CMK (cell line): ENCODE measurements at places on chromosomes 7 and 10.

DNA sequence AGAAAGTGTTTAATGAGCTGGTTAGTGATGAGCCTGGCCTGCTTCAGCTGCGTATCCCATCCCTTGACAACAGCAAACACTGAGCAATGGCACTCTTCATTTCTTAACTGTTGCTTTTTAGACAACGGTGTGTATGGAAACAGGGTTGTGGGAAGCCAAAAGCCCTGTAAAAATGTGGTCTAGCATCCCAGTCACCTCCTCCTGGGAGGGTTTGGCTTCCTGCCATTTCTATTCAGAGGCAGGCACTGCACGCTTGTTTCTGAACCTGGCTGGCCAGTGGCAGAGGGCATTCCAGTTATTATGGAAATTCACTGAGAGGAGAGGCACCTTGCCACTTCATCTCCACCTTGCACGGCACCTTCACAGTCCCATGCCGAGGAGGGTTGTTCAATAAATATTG, 123.0 kb upstream of the ADARB2 start:
- no peak for DNase-seq

DNA sequence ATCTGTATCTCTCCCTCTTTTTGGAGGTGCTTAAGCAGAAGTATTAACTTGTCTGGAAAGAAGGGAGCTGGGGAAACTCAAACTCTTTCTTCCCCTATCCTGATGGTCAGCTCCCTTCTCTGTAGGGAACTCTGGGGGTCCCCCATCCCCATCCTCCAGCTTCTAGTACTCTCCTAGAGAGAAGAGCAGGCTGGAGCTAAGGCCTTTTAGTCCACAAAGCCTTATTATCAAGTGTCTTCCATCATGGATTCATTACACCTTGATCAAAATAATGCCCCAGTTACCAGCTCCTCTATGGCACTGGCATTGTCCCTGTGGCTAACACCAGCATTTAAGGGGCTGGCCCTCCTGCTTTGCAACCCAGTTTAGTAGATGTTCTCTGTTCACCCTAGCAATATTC, 35.7 kb downstream of the CADPS2 start:
- DNase-seq = no peak

DNA sequence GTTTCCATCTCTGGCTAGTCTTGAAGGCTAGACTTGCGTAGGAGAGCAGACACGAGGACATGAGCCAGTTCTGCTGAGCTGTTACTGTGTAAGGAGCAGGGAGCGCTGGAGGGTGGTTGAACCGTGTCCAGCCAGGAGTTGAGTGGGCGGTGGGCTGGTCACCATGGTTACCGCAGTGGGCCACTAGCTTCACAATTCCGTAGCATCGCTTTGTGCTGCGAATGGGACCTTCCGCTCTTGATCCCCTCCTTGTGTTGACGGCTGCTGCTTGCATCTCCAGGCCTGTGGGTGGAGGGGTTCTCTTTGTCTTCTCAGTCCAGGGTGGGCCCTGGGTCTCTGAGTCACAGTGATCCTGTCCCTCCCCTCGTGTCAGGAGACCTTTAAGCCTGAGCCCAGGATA, 49.4 kb upstream of the OCM start:
- no peak for DNase-seq

DNA sequence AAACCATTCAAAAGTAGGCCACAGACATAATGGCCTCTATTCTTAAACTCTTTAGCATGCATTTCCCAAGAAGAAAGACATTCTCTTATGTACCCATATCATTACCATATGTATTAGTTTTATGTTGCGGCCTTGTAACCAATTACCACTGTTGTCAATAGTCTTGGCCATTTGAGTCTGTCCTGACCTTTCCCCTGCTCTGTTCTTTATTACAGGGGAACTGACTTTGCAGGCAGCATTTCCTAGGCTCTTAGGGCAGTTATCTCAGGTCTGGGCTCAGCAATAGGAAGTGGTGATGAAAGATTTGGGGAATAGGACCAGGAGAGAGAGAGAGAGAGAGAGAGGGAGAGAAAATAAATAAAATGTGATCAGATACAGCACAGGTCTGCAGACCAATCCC, 194.5 kb upstream of the LRGUK start:
- DNase-seq = no peak

DNA sequence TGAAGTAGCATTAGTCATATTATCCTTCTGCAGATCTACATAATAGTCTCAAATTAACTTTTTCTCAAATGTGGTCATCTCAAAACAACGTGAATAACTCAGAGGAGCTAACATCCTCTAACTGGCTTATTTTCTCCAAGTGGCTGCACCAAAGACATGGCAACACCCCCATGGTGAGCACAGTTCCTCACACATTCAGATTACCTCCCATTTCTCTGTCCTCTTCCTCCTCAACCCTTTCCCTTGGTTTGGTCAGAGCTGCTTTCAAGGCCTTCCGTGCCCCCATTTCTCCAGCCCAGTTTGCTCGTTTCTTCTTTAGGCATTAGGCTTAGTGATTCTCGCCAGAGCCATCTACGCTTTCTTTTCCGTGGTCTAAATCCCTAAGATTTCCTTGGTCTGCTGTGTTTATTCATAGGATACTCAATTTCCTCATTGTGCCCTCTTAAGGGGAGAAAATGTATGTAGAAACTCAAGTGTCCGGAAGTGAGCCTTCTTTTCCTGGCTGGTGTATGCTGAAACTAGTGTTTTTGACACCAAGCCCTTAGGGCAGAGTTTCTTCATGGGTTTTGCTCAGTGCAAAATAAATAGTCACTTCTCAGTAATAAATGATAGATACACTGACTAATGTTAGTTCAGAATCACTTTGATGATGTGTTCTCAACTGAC, 2.6 kb downstream of the MET start:
- DNase-seq = no peak

DNA sequence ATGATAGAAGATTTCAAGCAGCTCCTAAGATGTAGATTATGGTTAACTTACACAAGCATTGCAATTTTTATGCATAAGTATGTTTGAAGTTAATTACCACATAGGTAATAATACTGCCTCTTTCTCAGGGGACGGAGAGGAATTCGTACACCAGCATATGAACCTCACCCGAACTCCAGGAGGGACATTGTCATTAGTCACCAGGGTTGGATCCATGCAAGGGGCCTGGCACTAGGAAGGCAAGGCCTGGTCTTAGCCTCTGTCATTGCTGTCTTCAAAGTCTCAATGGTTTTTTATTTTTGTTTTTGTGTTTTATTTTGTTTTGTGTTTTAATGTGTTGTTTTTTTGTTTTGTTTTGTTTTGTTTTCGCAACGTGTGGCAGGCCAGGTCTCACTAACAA, 145.6 kb upstream of the PPP2R2D start:
- no peak for DNase-seq
